Kidney (tissue), 22 donors: ENCODE measurements at places on chromosomes 3 and 15.
A peak's percentile ranks its signal among the peaks of the same experiment; 100 is the strongest.

GRCh38 chr3:176587089-176587488, 610.2 kb downstream of the TBL1XR1 start:
- no peak for DNase-seq

DNA sequence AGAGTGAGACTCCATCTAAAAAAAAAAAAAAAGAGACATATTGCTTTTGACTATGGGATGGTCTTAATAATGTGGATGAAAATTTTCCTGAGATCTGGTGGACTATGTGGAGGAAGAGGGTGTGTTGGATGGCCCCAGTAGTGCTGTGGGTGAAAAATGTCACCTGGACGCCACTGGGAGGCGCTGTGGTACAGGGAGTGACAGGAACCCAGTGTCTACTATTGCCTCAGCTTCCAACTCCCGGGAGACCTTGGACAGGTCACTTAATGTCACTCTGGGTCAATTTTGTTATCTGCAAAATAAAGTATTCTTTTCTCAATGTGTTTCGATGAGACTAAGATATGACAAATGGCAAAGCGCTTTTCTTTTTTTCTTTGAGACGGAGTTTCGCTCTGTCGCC, 27.7 kb upstream of the DCP1A start:
- peak; percentile 57 for DNase-seq

- peak; percentile 27 for DNase-seq
These were observed 8.1 kb upstream of the C2CD4B start for GRCh38 chr15:62173215-62173614.

DNA sequence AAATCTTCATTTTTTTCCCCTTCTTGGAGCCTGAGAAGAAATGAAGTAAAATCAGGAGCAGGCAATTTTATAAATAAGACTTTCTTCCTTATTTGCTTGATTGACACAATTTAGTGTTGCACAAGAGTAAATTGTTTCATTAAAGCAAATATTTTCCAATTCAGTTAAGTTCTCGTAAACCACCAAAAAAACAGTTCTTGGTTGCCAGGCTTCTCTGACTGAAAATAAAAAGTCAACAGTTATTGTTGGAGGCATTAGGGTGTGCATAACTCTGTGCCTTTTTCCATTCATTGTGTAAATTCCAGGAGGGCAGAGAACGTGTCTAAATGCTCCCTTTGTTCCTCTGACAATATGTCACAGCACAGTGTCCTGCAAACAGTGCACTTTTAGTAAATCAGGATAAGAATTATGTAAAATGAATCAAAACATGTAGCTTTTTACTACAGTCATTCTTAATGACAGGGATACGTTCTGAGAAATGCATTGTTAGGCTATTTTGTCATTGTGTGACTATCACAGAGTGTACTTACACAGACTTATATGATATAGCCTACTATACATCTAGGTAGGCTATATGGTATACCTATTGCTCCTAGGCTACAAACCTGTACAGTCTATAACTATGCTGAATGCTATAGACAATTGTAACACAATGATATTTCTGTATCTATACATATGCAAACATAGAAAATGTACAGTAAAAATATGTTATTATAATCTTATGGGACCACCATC, at the start of gene CP:
Gene CP, minus strand, starts transcription at position 47 of the 735 bp plus-strand sequence. Its CDS starts 37 bp downstream, at position 10.
- DNase-seq: no peak

DNA sequence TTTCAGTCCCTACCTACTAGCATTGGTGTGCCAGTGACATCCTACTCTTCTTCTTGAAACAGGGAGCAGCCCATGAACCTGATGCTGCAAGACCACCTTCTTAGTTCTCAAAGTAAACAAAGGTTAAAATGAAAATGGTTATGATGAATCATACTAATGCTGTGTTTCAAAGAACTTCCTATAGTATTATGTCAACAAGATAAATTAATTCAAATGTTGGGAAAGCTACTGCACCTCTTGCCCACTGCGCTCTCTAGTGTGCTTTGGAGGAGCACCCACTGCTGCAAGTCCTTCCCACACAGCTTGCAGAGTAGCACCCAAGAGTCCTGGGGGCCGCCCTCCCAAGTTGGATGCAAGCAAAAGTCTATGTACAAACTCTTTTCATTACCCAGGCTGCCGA, 81.1 kb downstream of the CD200R1L start:
- no peak for DNase-seq

GRCh38 chr3:38067508-38068233, 28.7 kb downstream of the DLEC1 start:
- DNase-seq: no peak

GRCh38 chr15:87538327-87538834, 718.2 kb downstream of the NTRK3 start:
- DNase-seq: no peak

DNA sequence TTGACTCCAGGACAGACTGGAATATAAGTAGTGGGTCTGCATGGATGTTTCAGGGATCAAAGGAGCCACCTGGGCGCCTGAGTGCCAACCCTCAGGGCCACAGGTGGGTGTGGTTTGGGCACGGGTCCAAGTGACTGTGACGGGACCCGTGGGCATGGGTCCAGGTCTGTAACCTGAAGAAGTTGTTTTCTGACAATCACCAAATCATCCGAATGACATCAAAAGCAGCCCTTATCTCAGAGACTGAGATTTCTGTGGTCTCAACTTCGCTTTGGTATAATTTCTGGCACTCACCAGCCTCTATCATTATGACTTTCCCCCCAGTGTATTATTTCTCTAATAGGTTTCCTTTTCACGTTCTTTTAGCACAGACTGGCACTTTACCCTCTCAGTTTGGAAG, 24.4 kb downstream of the RLBP1 start:
- no peak for DNase-seq

GRCh38 chr3:70753572-70753971, 441.1 kb upstream of the MDFIC2 start:
- DNase-seq: no peak

GRCh38 chr3:170603770-170604510, 18.1 kb upstream of the SLC7A14 start:
- DNase-seq: no peak

DNA sequence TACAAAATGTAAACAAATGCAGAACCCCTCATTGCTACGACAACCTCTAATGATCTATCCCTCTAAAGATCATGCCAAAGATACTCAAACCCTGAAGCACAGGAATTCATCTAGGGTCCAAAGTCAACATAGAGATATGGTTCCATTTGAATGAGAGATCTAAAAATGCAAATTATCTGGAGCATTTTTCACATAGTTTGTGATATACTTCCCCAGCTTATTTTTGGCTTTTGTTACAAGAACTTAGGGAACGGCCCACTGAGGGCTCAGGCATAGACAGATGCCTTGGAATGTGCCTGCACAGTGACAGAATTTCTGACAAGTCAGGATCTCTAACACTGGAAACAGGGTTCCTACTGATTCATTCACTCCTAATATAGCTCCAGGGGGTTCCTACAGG, 258.9 kb upstream of the THBS1 start:
- no peak for DNase-seq
